ENCODE measurements at places on chromosomes 12 and 14. TPM values are rescaled to one million over a fixed set of nuclear protein-coding genes. Genes with fewer than 3 reads are reported as not detected.

- no peaks in the 10 kb centered on the region for H3K27me3 ChIP-seq
- no peak for DNase-seq
- no peaks in the 10 kb centered on the region for H3K36me3 ChIP-seq
- no peaks in the 10 kb centered on the region for H3K4me1 ChIP-seq
These were observed 88.9 kb upstream of the SOX5 start for GRCh38 chr12:24038211-24038997.

DNA sequence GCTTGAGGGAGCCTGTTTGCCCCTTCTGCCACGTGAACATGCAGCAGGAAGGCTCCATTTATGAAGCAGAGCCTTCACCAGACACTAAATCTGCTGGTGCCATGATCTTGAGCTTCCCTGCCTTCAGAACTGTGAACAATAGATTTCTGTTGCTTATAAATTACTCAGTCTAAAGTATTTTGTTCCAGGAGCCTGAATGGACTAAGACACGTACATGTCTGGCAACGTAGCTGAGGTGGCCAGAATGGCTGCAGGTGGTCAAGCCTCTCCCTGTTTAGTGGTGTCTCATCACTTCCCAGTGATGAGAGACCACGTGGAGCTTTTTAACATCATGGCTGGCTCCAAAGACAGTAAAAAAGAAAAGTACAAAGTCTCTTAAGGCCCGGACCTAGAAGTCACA lies 32.2 kb upstream of the SLC38A2 start:
- H3K36me3 ChIP-seq, result no peaks in the 10 kb centered on the region
- H3K27ac ChIP-seq, result peak overlapping the region; percentile 37
- peaks cover 47% of the 10 kb centered on the region for H3K4me1 ChIP-seq
- no peaks in the 10 kb centered on the region for H3K27me3 ChIP-seq

GRCh38 chr14:20614038-20614840 lies 23.1 kb upstream of the RNASE12 start:
- peak overlapping the region; percentile 82 for H3K27ac ChIP-seq
- DNase-seq, result no peak
- peaks cover 18% of the 10 kb centered on the region for H3K4me1 ChIP-seq
- no peaks in the 10 kb centered on the region for H3K27me3 ChIP-seq
- H3K36me3 ChIP-seq, result no peaks in the 10 kb centered on the region

CFL2 gene
- total RNA-seq, result 67.8 TPM

- H3K4me1 ChIP-seq, result no peaks in the 10 kb centered on the region
- no peak overlapping the region for H3K27ac ChIP-seq
- DNase-seq, result no peak
- no peak overlapping the region for H3K4me3 ChIP-seq
- H3K36me3 ChIP-seq, result no peaks in the 10 kb centered on the region
These were observed 90.6 kb downstream of the CIT start for GRCh38 chr12:119786539-119786938.

DNA sequence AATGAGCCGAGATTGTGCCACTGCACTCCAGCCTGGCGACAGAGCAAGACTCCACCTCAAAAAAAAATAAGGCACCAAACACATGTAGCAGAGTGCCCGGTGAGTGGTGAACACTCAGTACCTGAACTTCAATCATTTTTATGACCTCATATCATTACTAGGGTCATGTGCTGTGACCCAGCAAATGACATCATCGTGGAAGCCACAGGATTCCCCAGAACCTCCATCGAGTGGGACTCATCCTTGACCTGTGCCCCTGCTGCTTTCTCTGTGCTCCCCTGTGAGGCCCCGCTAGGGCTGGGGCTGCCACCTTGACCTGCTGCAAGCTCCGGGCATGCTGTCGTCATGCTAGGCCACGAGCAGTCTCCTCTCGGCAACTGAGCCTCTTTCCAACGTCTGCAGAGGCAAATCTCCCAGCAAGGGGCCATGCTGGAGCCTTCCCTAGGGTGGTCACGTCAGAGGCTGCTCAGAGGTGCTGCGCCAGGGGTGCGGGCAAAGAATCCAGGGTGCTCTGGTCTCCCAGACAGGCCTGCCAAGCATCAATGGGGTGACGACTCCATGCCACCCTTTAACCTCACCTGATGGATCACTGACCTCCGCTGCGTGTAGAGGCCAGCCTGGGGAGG lies 18.5 kb downstream of the GLTP start:
- H3K4me3 ChIP-seq, result no peak overlapping the region
- H3K27me3 ChIP-seq, result no peaks in the 10 kb centered on the region
- H3K36me3 ChIP-seq, result no peaks in the 10 kb centered on the region
- peaks cover 23% of the 10 kb centered on the region for H3K4me1 ChIP-seq
- DNase-seq, result no peak
- no peak overlapping the region for H3K27ac ChIP-seq

DNA sequence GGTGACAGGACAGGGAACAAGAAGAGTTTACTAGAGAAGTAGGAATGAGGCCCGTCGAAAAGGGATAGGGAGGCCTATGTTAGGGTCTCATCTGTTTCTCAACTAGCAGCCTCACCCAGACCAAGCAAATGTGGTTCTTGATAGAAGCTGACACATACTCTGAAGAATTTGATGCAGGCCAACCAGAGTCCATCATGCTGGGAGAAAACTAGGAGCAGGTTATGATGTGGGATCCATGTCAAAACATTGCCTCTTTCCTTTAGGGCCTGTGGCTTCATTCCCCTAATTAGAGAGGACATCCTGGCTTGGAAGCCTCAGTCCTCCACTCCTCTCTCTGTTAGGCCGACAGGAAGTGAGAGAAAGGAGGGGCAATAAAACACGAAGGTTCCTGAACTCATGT lies 122.8 kb downstream of the NTF3 start:
- no peak for DNase-seq
- H3K27ac ChIP-seq, result no peak overlapping the region
- no peak overlapping the region for H3K4me3 ChIP-seq
- H3K4me1 ChIP-seq, result no peaks in the 10 kb centered on the region
- H3K27me3 ChIP-seq, result no peaks in the 10 kb centered on the region

YARS2 gene
- 23.6 TPM for total RNA-seq

TAS2R46 gene
- 2.0 TPM for total RNA-seq

DNA sequence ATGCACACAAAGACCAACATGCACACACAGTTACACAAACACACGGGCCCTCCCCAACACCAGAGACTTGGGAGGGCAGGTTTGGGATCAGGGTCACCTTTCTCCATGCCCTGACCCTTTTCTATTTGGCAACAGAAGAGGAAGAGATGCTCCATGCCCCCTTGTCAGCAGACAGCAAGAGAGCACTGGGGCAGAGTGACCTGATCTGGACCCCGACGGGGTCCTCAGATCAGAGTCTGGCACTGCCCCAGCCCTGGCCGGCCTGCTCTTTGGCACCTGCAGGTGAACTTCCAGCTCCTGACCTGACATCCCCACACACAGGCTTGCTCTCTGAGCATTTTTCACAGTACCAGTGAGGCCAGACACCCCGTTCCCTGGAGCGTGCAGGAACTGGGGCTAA lies 21.4 kb downstream of the ADCY6 start:
- H3K4me3 ChIP-seq, result no peak overlapping the region
- H3K27me3 ChIP-seq, result no peaks in the 10 kb centered on the region
- no peak for DNase-seq
- H3K27ac ChIP-seq, result peak overlapping the region; percentile 69

DNA sequence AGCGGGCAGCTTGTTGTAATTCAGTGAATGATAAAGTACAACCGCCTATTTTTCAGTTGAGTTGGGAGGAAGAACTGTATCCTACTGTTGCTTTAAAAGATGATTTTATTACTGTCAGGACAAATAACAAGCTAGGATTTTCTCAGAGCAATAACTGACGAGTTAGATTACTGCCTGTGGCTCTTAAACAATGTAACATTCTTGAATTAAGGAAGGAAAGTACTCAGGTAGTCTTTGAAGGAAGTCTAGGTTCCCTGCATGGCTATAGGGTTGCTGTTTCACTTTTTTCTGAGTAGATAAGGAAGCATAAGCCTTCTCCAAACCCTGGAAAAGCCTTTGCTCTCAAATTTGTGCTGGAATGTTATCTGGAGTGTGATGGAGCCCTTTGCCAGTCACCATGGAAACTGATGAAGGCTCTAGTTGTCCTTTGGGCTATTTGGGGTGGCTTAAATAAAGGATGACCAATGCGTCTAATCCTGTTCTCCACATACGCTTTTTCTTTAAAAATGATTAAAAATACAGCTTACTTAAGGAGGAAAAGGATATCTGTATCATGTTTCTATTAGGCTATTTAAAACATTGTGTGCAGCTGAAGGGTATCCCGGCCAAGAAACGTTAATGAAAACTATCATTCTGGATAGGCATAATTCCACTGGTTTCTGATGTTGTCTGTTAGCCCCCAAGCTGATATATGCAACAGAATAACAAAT lies 17.7 kb downstream of the NUBPL start:
- H3K4me3 ChIP-seq, result no peak overlapping the region
- no peaks in the 10 kb centered on the region for H3K36me3 ChIP-seq
- DNase-seq, result no peak
- H3K27ac ChIP-seq, result peak overlapping the region; percentile 6

DNA sequence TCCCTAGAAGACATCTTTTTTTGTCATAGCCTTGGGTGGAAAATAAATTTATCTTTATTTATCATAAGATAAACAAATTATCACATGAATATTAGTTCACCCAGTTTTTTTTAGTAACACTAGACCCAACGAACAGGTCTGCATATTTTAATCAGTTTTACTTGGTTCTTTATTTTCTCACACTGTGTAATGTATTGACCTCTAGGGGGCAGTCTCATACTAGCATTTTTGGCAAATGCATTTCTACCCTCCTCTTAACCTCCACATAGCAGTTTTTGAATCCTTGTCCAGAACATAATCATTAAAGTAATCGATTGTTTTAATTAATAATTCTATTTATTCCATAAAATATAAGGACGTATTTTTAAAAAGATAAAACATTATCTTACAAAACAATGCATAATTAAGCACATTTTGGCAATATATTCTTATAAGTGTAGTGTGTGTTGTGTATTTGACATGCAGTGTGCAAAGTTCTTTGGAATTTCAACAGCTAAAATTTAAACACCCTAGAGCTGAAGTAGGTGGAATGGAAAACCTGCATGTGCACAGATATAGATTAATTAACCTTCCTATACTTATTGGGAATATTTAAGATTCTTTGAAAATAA lies 31.6 kb upstream of the PTPRQ start:
- no peaks in the 10 kb centered on the region for H3K27me3 ChIP-seq
- no peak overlapping the region for H3K27ac ChIP-seq
- DNase-seq, result no peak
- no peaks in the 10 kb centered on the region for H3K36me3 ChIP-seq
- H3K4me3 ChIP-seq, result no peak overlapping the region

DNA sequence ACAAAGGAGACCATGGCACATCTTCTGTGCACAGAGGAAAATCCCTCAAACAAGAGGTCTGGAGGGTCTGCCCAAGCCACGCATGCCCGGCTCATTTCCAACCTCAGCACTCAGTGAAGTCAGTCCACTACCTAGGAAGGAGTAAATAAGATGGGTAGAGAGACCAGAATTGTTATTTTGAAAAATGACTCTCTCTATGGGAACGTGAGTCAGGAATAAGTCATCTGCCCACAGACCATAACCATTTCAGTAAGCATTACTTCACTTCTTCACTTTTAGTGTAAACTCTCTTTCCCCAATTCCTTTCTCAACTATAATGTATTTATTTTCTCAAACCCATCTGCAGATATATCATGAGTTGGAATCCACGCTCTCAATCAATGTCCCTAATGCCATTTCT lies 1039.9 kb upstream of the USP15 start:
- no peaks in the 10 kb centered on the region for H3K27me3 ChIP-seq
- no peak for DNase-seq
- H3K4me3 ChIP-seq, result no peak overlapping the region
- H3K4me1 ChIP-seq, result no peaks in the 10 kb centered on the region
- H3K36me3 ChIP-seq, result no peaks in the 10 kb centered on the region
- H3K27ac ChIP-seq, result no peak overlapping the region

RASSF9 gene
- total RNA-seq, result 1.7 TPM

- peak overlapping the region; percentile 92 for H3K27ac ChIP-seq
- H3K36me3 ChIP-seq, result no peaks in the 10 kb centered on the region
- no peak overlapping the region for H3K4me3 ChIP-seq
These were observed 431.6 kb downstream of the RAD51B start for GRCh38 chr14:68250927-68251768.

DNA sequence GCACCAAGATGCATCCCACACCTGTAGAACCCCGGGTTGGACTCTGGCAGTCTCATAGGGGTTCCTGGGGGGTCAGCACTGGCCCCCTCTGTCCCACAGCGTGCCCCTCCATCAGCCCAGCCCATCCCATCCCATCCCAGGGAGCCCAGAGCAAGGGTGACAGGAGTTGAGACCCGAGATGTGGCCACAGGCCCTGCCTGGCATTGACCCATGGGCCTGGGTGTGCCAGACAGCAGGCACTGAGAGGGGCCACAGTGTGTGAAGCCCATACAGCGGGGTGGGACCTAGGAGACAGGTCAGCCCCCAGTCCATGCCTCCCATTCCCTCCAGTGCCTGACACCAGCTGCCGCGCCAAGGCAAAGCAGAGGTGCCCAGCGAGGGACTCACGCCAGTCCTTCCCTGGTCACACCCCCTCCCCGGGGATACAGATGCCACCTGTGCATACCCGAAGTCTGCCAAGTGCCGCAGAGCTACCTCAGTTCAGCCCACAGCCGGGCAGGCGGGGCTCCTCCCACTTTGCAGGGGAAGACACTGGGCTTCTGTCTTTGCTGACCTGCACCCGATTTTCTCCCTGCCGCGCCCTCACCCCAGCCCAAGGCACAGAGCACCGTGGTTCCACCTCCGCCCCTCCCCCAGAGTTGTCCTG lies 50.4 kb downstream of the CYP46A1 start:
- H3K4me1 ChIP-seq, result peaks cover 47% of the 10 kb centered on the region
- H3K4me3 ChIP-seq, result no peak overlapping the region
- H3K27me3 ChIP-seq, result no peaks in the 10 kb centered on the region
- H3K36me3 ChIP-seq, result no peaks in the 10 kb centered on the region
- no peak overlapping the region for H3K27ac ChIP-seq
- no peak for DNase-seq

SLC8A3 gene
- 0.49 TPM for total RNA-seq

DNA sequence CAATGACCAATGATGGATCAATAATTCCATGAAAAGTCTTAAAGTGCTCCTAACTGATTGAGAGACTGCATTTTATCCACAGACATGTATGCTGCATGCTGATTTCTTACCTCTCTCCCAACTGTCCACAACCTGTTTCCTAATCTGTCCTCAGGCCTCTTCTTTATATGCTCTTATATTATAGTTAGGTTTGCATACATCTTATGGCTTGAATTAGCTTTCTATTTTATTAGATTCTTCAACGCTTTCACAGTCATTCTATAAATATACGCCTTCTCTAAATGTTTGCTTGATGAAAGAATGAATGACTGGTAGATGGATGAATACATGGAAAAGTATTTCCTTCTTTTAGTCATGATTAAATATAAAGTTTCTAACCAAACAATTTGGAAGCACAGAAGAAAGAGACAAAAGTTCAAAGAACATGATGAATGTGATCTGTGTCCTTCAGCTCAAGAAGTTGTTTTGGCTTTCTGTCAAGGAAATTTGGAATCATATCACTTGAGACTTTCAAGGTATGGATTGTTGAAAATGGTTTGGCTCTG lies 91.8 kb upstream of the NPAS3 start:
- no peak overlapping the region for H3K27ac ChIP-seq
- no peaks in the 10 kb centered on the region for H3K27me3 ChIP-seq
- H3K4me1 ChIP-seq, result no peaks in the 10 kb centered on the region

LRRK2 gene
- 37.1 TPM for total RNA-seq

All from vagina (tissue), 2 donors.